ENCODE measurements at places on chromosomes 13 and 19. TPM values are rescaled to one million over a fixed set of nuclear protein-coding genes. Genes with fewer than 3 reads are reported as not detected.

Gene ZFP14
- polyA plus RNA-seq = 4.7 TPM

Gene ZNF439
- polyA plus RNA-seq = 4.7 TPM

Gene SERPINE3
- not detected for polyA plus RNA-seq

Gene CLEC17A
- 0.13 TPM for polyA plus RNA-seq

Gene ARHGAP33
- 0.09 TPM for polyA plus RNA-seq

Gene PRSS57
- polyA plus RNA-seq = not detected

Gene CYP2A7
- polyA plus RNA-seq = not detected

Gene C19orf85
- not detected for polyA plus RNA-seq

Gene DNAAF3
- not detected for polyA plus RNA-seq

Gene SOHLH2
- not detected for polyA plus RNA-seq

Gene CNN1
- polyA plus RNA-seq = not detected

Gene DAND5
- polyA plus RNA-seq = not detected

Gene ERICH4
- not detected for polyA plus RNA-seq

Gene YJEFN3
- polyA plus RNA-seq = not detected

DNA sequence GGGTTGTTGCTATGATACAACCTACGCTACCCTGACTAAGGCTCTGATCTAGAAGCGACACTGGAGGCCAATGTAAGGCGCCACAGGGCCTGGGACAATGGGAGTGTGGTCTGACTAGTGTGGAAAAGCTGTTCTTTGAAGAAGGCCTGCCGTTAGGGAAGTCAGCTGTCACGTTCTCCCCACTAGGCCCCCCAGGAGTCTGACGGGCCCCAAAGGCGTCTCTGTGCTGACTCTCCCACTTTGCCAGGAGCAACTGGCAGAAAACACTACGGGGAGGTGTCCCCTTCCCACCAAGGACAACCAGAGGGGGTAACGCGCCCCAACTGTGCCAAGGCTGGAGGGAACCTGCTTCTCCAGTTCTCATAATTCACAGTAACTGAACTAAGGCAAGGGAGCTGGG, 25.3 kb upstream of the EIF3G start:
- H3K36me3 ChIP-seq = peaks cover 9% of the 10 kb centered on the region
- peak overlapping the region; percentile 82 for H3K27ac ChIP-seq
- H3K4me1 ChIP-seq = peaks cover 49% of the 10 kb centered on the region
- H3K4me3 ChIP-seq = no peak overlapping the region

- no peaks in the 10 kb centered on the region for H3K27me3 ChIP-seq
- DNase-seq = no peak
- H3K4me1 ChIP-seq = no peaks in the 10 kb centered on the region
- no peaks in the 10 kb centered on the region for H3K36me3 ChIP-seq
Measured at GRCh38 chr13:46761866-46762265, 35.1 kb downstream of the ESD start.

DNA sequence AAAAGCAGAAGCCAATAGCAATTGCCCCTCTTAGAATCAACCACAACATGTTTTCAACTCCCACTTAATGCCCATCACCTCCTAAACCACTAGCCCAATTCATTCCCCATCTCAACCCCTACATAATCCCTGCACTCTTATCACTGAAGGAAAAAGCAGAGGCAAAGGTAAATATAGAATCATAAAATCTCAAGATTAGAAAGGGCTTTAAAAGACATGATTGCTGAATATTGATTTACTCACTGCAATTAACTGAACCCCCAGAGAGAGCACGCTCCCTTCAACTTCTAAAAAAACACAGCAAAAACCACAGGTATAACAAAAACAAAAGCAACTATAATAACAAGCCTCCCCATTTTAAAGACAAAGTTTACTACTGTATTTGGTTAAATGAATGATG, 15.1 kb upstream of the POU4F1 start:
- H3K4me3 ChIP-seq = no peak overlapping the region
- H3K27me3 ChIP-seq = no peaks in the 10 kb centered on the region
- H3K36me3 ChIP-seq = peaks cover 33% of the 10 kb centered on the region
- DNase-seq = no peak

GRCh38 chr13:61275736-61276135, 139.9 kb downstream of the PCDH20 start:
- H3K36me3 ChIP-seq = no peaks in the 10 kb centered on the region
- no peak for DNase-seq
- H3K27me3 ChIP-seq = no peaks in the 10 kb centered on the region
- H3K27ac ChIP-seq = no peak overlapping the region
- no peaks in the 10 kb centered on the region for H3K4me1 ChIP-seq

DNA sequence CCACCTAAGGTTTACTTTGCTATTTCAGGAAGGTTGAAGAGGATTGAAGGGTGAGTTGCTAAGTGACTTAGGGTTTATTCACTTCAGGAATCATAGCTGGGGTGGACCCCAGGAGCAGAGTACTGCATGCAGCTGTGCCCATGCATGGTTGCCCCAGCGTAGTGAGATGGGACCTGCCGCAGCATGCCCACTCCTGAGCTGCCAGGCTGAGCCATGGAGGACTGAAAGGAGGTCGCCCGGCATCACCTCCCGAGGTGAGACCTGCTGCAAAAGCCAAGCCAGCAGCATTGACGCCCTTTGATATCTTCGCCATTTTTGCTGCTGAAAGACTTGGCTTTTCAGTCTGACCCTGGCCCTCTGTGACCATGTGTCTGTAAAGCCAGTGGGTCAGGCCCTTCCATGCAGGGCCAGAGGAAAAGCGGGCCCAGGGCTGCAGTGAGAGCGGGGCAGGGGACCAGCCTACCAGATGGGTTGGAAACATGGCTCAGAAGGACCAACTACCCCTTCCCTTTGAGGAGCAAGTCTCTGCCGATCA, 9.9 kb downstream of the POP4 start:
- no peak overlapping the region for H3K4me3 ChIP-seq
- DNase-seq = no peak
- H3K4me1 ChIP-seq = peaks cover 13% of the 10 kb centered on the region
- peaks cover 13% of the 10 kb centered on the region for H3K36me3 ChIP-seq
- no peaks in the 10 kb centered on the region for H3K27me3 ChIP-seq

DNA sequence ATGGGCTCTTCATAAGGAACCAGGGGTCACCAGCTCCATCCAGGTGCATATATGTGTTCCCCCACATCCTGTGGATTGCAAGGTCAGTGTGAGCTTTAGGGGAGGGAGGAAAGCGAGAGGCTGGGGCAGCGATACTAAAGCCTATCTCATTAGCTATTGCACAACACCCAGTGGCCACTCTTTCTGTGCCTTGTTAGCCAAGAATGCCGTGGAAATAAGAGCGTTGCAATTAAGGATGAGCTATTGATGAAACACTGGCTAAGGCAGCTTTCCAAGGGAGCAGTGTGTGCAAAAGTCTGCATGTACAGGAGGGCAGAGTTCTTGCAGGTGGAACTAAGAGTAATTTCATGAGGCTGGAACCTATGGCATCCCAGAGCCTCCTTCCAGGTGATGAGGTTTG, 17.6 kb downstream of the TNFSF11 start:
- H3K4me3 ChIP-seq = no peak overlapping the region
- no peak for DNase-seq
- H3K4me1 ChIP-seq = no peaks in the 10 kb centered on the region
- H3K36me3 ChIP-seq = no peaks in the 10 kb centered on the region
- H3K27ac ChIP-seq = no peak overlapping the region

GRCh38 chr13:74678308-74678965, 544.2 kb upstream of the KLF12 start:
- no peak for DNase-seq
- no peaks in the 10 kb centered on the region for H3K36me3 ChIP-seq
- no peak overlapping the region for H3K27ac ChIP-seq
- H3K4me1 ChIP-seq = no peaks in the 10 kb centered on the region
- H3K4me3 ChIP-seq = no peak overlapping the region

- no peak overlapping the region for H3K27ac ChIP-seq
- no peaks in the 10 kb centered on the region for H3K36me3 ChIP-seq
- H3K4me3 ChIP-seq = no peak overlapping the region
- DNase-seq = no peak
- no peaks in the 10 kb centered on the region for H3K27me3 ChIP-seq
- peaks cover 84% of the 10 kb centered on the region for H3K4me1 ChIP-seq
Measured at GRCh38 chr19:46952874-46953273, 66.8 kb upstream of the NPAS1 start.

DNA sequence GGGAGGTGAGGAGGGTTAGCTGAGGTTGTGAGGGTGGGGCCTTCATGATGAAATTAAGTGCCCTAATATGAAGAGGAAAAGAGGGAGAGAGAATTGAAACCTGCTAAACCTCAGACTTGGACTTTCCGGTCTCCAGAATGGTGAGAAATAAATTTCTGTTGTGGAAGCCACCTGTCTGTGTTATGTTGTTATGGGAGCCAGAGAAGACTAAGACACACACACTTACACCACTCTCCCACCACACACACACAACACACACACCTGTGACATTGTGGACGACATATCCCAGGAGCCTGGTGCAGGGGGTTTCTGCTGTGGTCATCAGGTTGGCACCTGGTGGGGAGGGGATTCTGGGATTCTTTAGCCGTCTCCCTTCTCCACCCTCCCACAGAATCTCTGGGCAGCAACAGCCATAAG, 14.0 kb downstream of the KLK4 start:
- H3K4me3 ChIP-seq = no peak overlapping the region
- H3K36me3 ChIP-seq = no peaks in the 10 kb centered on the region
- no peak for DNase-seq
- no peaks in the 10 kb centered on the region for H3K4me1 ChIP-seq
- H3K27ac ChIP-seq = no peak overlapping the region
- H3K27me3 ChIP-seq = no peaks in the 10 kb centered on the region

DNA sequence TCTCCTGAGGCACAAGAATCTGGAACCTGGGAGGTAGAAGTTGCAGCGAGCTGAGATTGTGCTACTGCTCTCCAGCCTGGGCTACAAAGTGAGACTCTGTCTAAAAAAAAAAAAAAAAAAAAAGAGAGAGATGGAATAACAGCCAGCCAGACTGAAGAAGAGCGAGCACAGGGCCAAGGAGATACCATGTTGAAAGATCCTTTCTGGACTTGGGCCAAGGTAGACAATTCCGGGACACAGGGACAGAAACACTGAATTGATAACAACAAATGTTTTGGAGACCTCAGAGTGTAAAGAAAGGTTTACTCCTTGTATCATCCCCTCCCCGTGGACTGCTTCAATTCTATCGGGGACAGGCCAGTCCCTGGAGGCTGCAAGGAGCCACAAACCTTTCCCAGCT, 4.6 kb downstream of the LPAR2 start:
- no peaks in the 10 kb centered on the region for H3K36me3 ChIP-seq
- DNase-seq = no peak
- H3K27ac ChIP-seq = no peak overlapping the region
- peaks cover 25% of the 10 kb centered on the region for H3K4me1 ChIP-seq
- no peak overlapping the region for H3K4me3 ChIP-seq
- H3K27me3 ChIP-seq = no peaks in the 10 kb centered on the region

DNA sequence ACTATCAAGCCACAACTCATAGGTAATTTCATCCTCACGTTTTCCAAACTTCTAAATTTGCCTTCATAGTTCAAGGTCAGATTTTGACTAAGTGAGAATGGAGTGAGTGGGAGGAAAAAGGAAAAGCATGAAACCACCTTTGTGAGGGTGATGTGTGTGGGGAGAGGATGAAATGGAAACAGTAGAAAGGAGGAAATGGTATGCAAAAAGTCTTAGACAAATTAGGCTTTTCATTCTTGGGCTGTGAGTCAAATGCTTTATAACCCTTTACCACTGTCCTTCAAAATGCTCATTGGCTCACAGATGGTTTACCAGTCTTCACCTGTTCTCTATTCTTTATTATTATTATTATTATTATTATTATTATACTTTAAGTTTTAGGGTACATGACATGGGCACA, 127.2 kb downstream of the RAP2A start:
- no peak overlapping the region for H3K4me3 ChIP-seq
- no peaks in the 10 kb centered on the region for H3K4me1 ChIP-seq
- no peak overlapping the region for H3K27ac ChIP-seq
- no peak for DNase-seq
- H3K36me3 ChIP-seq = no peaks in the 10 kb centered on the region

DNA sequence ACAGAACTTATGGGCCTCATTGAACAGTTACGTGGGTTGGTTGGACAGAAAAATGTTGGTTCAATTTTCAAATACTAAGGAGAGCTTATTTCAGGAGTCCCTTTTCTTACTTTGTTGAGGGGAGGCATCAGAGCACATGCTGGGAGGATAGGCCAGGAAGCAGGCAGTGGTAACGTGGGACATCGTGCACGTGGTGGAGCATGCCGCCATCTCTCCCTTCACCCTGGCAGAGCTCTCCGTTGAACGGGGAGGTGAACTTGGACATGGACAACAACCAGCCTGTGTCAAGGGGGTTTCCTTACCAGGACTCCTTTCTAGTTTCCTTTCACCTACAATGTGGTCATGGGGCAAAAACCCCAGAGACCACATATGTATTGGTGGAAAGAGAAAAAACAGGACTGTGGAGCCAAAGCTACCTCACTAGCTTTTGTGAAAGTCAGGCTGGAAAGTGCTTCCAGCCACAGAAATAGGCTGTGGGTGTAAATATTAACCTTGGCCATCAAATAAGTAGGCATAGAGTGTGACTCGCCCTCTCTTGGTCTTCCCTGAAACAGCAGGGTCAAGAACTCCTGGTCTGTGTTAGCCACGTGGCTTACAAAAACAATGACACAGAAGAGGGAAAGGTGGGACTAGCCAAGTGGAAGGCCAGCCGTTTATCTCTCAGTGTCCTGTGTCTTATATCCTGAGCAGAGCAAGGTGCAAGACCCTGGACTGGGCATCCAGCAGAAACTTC, 14.4 kb downstream of the MICOS13 start:
- no peak for DNase-seq
- no peaks in the 10 kb centered on the region for H3K27me3 ChIP-seq
- no peak overlapping the region for H3K27ac ChIP-seq
- no peaks in the 10 kb centered on the region for H3K4me1 ChIP-seq

DNA sequence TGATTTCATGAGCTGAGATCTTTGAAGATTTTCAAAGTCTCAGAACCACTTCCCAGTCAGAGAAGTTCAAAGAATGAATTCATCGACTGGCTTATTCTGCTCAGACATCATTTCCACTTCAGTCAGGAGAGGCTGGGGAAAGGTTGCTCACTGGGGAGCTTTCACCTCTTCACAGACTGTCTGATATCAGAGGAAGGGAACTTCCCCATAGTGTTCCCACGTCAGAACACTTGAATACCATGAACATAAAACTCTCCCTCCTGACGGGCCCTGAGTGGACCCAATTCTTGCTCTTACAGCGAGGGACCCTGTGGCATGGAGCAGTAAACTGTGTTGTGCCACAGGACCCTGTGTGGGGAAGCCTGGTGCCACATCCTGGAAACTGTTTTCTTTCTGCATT, 492.6 kb downstream of the COG6 start:
- H3K4me3 ChIP-seq = no peak overlapping the region
- peak; percentile 40 for DNase-seq
- peaks cover 23% of the 10 kb centered on the region for H3K4me1 ChIP-seq
- H3K27ac ChIP-seq = peak overlapping the region; percentile 6

DNA sequence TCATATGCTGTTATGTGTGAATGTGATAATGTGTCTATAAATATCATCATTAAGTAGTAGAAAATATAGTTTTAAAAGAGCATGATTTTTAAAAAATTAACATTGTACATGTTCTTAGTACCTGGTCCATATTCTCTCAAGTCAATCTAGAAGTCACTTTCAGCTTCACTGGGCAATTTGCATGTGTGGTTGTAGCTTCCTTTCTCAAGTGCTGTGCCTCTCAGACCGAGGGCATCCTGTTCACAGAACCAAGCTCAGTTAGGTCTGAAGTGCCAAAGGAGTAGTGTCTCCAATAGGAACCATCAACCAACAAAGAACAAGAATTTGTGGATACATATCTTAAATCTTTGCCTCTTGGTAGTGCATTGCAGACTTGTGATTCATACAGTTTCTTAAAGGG, 541.8 kb upstream of the SLC10A2 start:
- H3K27ac ChIP-seq = no peak overlapping the region
- no peak overlapping the region for H3K4me3 ChIP-seq
- no peaks in the 10 kb centered on the region for H3K27me3 ChIP-seq
- H3K4me1 ChIP-seq = no peaks in the 10 kb centered on the region
- no peak for DNase-seq

Measured in naive thymus-derived CD4-positive, alpha-beta T cell (primary cell).